Kidney tubule cell (primary cell): ENCODE measurements at places on chromosomes 12 and 14.
A peak's percentile ranks its signal among the peaks of the same experiment; 100 is the strongest.

- no peak for DNase-seq
Measured at GRCh38 chr12:132024758-132025157, 75.0 kb downstream of the EP400 start.

GRCh38 chr14:103613517-103613916, 15.5 kb upstream of the KLC1 start:
- DNase-seq = no peak

DNA sequence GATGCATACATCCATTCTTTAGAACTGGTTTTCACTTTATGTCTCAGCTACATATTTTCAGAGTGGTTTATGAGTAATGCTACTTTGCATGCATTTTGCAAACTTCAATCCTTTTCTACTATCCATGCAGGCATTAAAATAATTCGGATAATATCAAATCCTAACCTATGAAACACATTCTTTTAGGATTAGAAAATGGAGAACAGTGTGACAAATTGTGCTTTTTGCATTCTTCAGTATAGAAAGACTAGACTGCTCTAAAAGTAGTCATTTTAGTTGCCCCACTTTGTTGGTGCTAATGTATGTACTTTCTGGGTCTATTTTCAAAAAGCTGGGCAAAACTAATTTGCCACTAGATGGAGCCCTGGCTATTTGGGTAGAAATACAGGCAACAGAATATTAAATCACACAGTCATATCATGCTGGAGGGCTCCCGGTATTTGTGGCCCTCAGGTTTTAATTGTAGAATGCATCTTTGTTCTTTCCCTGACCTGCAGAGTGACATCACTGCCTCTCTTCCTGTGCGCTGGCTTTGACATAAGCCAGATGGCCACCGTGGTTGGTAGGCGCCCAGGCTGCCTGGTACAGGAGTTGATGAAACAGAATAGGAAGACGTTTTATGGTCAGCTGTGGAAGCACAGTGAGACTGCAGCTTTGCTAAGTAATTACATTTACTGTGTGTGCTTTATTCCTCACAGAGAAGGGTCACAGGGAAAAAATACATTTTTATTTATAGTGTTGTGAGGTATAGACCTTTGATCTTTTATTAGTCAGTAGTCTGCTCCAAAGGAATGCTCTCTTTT, 28.1 kb downstream of the MSRB3 start:
- peak; percentile 69 for DNase-seq

- no peak for DNase-seq
Measured at GRCh38 chr14:22097586-22098292, 424.1 kb upstream of the OR4E1 start.

DNA sequence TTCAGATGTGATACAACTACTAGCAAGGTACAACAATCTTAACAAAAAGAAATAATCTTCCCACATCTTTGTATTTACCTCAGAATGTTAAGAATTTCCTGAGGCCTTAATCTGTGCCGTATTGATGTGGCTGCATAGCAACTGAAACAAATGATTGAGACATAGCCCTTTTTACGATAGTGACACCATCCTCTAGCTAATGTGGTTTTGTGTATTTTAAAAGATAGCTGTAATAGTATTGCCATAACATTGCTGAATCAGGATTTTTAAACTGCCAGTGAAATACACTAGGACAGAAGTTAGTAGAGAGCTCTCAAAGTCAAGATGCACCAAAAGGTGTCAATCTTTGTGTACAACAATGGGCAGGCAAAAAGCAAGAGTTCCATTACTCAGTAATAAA, 11.9 kb downstream of the NPAS3 start:
- no peak for DNase-seq

GRCh38 chr12:111285200-111285599, 83.7 kb downstream of the PHETA1 start:
- no peak for DNase-seq

DNA sequence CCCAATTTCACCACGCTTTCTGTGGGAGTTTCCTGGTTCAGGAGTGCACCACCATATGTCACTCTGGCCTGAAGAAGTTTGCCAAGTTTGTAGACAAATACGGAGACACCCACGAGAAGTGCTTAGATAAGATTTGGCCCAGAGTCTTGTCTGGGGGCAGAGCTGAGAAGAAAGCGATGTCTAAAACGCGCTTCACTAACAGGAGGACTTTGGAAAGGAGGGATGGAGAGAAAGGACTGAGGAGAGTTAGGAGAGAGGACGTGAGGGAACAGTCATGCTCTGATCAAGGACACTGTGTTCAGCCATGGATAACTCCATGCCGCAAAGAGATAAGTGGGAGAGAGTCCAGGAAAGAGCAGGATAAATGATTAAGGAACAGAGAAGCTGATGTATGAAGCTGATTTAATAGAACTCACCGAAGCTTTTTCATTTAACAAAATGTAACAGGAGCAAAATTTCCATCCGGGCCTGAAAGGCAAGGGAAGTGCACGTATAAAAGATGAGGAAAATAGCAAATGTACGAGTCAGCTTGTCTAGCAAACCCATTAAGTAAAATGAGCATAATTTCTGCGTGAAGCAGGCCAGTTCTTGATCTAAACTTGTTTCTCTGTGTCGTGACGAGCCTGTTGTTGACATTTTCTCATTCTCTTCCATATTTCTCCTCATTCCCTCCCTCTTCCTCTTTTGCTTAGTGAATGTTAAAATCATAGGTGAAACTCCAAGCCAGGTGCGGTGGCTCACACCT, 23.4 kb upstream of the MAP3K9 start:
- peak; percentile 24 for DNase-seq

DNA sequence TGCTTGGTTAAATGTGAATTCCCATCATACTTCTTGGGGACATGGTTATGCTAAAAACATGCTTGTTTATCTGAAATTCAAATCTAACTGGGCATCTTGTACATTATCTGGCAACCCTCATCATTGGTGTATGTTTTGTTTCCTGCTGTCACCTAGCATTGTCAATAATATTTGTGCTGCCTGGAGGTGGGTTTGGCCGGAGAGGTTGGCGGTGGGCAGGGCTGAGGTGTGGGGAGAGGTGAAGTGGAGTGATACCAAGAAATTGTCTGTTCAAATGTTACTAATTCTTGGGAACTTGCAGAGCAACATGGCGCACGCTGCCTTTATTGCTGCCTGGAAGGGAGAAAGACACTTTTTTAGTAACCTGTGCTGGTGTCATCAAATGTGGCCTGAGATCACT, 280.5 kb downstream of the VRK1 start:
- no peak for DNase-seq

DNA sequence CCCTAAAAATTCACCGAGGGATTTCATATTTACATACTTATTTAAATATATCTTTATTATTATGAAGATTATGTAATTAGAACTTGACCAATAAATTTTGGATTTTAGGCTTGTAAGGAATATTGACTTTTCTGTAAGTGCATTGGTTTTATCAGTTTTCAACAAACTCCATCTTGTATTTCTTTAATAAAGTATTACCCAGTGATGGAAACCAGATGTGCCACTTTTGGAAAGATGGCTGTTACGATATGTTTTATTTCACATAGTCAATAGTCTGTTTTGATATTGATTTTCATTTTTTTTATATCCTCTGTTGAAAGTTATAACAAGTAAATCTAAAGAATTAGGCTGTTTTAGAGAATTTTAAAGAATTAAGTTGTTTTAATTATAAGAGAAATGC, 1.8 kb downstream of the MON2 start:
- DNase-seq = no peak

DNA sequence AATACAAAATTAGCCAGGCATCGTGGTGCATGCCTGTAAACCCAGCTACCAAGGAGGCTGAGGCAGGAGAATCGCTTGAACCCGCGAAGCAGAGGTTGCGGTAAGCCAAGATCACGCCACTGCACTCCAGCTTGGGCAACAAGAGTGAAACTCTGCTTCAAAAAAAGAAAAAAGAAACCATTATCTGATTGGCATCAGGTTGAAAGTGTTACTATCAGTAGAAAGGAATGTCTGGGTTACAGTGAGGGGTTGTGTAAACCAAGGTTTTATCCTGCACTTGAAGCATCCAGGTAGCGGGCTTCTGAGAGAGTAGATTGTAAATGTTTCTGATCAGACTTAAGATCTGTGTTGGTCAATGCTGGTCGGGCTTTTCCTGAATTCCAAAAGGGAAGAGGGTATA, 14.1 kb upstream of the OXA1L start:
- no peak for DNase-seq

DNA sequence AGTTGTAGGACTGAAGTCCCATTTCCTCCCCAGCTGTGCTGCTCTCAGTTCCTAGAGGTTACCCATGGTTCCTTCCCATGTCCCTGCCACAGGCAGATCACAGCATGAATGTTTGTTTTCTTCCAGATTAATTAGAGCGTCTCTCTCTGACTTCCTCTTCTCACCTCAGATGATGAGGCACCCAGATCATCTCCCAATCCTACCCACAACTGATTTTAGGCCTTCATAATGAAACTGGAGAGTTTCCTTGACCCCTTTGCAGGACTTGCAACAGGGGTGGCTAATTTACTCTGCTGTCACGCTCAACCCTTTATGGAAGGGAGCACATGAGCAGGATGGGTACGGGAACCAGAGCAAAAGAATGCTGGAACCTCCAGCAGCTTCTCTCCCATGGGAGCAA, 32.1 kb upstream of the TXNRD1 start:
- DNase-seq = no peak

DNA sequence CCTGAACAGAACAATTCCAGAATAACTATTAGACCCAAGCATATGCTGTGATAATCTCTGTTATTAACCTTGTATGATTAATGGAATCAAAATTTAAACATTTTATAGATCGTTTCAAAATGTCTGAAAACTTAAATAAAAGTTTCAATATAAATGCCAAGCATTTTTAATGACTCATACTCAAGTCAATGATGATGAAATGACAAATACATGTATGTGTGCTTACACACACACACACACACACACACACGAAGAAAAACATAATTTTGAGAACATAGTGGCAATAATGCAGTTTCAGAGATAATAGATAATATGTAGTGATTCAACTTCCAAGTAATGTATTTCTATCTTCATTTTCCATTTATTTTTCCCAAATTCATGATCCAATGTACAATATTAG, 384.9 kb upstream of the FOXG1 start:
- no peak for DNase-seq

GRCh38 chr14:75831455-75831854, 150.3 kb downstream of the TGFB3 start:
- peak; percentile 41 for DNase-seq

DNA sequence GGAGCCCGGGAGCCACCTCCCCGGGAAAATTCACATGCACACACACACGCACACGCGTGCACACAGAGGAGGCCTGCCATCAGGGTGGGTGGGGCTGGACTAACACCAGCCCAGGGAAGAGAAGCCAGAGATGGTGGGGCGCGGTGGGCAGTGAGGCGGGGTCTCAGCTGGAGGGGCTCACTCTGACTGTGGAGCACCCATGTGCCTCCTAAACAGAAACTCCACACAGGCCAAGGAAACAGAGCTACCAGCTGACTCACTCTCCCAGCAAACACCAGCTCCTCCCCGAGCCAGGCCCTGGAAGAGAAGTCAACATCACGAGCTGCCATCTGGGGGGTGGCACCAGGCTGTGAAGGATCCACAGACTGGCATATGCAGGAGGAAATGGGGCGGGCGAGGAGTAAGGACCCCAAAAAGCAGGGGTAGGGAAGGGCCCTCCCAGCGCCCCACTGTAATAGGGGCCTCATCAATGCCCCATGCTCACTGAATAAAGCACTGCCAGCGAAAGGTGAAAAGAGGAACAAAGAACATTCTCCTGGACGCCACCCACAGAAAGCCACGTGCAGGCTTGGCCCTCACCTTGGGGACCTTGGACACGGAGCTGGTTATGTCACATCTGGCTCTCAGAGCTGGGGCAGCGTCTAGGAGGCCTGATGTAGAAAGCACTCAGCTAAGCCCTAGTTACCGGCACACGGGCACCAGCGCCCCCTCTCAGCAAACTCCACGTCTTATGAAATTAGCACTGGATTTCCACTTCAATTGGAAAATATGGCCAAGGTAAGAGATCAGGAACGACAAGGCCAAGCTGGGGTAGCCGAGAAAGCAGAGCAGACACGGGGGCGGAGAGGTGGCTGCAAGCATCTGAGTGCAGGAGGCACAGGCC, 8.4 kb upstream of the INF2 start:
- peak; percentile 88 for DNase-seq

GRCh38 chr12:51947246-51947996, 4.1 kb upstream of the ACVR1B start:
- DNase-seq = no peak

GRCh38 chr12:94623161-94623920, 27.0 kb downstream of the TMCC3 start:
- peak; percentile 35 for DNase-seq

GRCh38 chr12:40946612-40947194, 241.4 kb upstream of the PDZRN4 start:
- DNase-seq = peak; percentile 51

DNA sequence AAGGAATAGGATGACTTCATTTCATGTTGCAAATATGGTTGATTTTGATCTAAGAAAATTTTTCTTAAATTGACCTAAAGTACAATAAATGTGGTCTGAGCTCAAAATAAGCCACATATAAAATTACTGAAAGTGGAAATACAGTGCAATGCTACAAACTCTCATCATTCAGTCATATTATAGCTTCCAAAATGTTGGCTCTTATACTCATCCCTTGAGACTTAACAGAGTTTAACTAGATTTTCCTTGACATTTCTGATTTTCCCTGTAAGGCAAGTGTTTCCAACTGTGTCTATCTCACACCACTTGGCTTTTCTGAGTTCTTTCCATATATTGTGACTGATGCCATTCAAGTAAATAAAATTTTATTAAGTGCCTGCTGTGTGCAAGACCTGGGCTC, 123.7 kb upstream of the NTF3 start:
- no peak for DNase-seq

- no peak for DNase-seq
Measured at GRCh38 chr12:75476071-75476470, 4.5 kb upstream of the GLIPR1 start.

DNA sequence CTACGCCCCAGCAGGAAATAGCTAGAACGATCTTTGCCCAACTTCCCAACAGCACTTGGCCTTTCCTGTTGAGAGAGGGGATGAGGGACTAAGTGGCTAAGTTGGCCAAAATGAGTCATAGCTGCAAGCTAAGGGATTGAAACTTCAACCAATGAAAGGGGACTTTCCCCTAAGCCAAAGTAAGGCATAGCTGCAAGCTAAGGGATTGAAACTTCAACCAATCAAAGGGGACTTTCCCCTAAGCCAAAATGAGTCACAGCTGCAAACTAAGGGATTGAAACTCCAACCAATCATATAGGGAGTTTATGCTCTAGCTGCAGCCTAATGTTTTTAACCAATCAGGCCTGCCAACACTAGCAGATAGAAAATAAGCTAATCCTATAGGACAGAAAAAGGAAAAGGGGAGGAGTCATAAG, 100.5 kb upstream of the SSTR1 start:
- DNase-seq = peak; percentile 43

- peak; percentile 67 for DNase-seq
Measured at GRCh38 chr12:55982319-55982936, 8.6 kb downstream of the RAB5B start.

DNA sequence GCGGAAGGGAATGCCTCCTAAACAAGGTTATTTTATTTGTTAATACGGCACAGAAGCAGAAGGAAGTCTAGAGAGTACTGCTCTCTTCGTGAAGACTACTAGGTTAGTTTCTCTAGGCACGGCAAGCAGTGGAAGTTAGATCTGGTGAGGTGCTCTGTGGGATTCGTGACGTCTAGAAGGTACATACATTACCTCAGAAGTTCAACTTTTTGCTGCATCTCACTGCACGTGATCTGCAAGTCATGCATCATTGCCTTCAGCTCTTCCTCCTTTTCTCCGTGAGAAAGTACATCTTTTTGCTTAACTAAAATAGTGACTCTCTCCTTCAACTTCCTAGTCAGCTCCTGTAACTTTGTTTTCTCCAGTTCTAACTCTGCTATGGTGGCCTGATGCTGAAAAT, 74.7 kb downstream of the NIN start:
- no peak for DNase-seq

- DNase-seq = no peak
Measured at GRCh38 chr14:89575386-89576061, 158.5 kb upstream of the FOXN3 start.
